ENCODE measurements at places on chromosomes 2 and 18.

DNA sequence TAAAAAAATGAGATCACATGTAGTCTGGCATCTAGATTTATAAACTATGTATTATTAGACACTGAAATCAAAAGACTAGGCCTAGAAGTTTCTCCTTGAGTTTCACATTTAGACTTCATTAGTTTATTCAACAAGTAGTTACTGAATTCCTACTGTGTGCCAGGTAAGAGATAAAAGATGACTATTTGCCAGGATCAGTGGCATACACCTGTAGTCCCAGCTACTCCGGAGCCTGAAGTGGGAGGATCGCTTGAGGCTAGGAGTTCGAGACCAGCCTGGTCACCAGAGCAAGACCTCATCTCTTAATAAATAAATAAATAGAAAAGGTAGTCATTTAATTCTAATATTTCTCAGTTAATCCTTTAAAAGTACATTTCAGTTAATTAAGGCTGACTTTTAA, 2.1 kb downstream of the FAM98A start:
- DNase-seq = no peak

GRCh38 chr2:96241900-96242611, 23.7 kb downstream of the TMEM127 start:
- DNase-seq = no peak

DNA sequence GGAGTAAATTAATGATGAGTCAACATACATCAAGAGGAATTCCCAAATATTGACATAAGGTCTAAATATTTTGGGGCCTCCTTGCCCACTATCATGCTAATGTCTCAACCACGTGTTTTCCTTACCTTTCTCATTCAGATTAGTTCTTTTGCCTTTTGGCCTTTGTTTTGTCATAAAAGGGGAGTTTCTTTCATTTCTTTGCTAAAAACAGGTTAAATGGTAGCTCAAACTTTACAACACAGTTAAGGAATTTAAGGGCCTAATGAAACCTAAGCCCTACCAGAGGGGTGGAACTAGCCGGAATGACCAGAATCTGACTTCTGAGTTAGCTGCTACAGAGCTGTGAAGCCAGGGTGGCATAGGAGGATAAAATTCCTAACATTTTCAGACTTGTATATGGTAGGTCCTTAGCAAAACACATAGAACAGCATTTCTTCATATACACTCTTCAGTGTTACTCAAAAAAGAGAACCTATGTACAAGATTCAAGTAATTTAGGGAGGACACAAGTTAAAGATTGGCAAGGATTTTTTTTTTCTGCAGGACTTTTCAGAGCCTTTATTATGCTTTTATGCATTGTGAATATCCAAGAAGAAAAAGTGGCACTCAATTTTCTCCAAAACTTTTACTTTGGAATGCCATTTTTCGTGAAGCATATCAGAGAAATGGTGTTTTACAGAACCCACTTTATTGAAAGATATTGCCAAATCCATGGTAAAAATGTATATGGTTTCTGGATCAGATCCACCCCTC, 633.1 kb downstream of the ARHGAP15 start:
- no peak for DNase-seq

GRCh38 chr2:170360546-170361089, 182.7 kb downstream of the MYO3B start:
- no peak for DNase-seq

DNA sequence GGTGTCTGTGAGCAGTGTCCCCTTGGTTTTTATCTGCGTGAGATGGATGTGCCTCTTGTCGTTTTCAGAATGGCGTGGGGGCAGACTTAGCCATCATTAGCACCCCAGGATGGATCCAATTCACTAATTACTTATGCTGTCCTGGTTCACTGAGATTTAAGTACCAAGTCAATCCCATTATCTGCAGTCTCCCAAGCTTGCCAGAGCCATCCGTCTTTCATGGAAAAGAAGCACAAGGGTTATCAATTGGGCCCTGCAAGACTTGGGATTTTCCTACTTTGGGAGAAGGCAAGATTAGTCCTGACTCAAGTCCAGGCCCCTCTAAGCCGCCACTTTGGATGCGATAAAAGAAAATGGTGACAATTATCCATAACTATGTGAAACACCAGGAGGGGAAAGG, 404.0 kb downstream of the TMEM182 start:
- no peak for DNase-seq

DNA sequence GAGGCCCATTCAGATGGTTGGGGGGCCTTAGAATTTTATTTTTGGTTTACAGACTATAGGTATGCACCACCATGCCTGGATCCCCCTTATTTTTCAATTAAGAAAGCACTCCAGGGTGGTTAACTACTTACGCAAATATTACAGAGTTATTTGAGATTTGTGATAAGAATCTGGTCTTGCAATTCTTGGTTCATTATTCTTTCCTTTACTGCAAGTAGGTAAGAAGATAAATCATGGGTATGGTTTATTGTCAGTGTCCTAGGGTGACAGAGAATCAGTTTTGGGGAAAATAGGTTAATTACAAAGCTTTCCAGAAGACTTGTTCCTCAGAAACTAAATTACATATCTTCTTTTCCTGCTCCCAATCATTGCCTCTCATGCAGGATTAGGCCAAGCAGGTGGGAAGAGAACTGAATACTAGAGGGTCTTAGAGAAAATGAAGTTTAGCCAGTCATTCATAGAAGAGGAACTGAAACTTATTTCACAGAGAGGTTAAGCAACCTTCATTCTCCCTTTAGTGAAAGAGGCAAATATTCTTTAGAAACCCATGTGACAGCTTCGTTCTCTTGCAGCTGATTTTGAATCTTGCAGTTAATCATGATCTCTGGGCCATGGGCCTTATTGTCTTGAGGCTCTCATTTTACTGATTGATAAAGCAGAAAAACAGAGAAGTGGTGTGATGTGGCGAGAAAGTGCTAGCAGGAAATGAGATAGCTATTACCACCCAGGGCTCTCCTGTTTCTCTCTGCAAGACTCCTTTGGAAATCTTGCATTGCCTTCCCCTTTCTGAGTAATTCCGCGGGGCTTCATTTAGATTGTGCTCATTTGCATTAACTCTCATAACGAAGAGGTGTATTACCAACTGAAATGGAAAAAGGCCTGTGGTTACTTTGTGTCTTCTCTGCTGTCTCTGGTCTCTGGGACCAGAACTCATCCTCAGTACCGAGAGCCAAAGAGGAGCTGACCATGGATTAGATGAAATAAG, 44.8 kb upstream of the ARHGAP25 start:
- no peak for DNase-seq

GRCh38 chr2:63587814-63588384, 378 bp downstream of the WDPCP start:
- no peak for DNase-seq

DNA sequence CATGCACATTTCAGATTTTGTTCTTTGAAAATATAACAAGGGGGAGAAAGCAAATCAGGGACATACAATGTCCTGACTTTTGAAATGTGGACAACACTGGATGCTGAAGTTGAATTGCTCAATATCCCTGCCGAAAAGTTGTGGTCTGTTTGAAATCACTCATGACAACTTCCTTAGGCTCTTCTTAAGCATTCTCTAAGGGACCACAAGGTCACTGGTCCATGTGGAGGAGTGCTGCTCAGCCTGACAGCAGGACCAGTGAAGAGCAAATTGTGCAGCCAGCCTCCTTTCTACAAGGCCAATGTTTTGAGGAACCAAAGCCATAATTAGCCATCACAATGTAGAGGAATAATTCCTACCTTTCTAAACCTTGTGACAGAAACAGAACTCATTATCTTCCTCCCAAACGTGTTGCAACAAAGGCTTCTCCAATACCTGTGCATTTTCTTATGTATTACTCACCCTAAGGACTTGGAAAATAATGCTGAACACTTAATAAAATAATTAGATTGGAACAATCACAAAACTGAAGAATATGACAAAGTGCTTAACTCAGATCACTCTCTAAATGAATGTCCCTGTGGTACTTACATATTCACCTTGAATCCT, 1477.6 kb upstream of the NXPH2 start:
- no peak for DNase-seq

DNA sequence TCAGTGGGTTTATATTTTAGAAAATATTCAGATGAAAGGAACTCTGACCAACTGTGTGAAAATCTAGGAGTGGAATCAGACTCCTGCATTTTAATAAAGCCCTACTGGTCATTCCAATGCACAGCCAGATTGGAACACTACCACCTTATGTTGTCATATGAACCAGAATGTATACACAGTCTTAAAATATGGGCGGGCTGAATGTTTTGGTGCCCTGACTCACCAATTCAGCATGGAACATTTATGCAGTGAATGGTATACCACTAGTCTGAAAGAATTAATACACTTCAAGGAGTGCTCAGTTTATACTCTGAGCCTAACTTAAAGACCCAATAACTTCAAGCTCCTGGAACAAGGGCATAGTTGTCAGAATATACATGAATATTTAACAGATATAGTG, 280.9 kb upstream of the TCF4 start:
- no peak for DNase-seq

DNA sequence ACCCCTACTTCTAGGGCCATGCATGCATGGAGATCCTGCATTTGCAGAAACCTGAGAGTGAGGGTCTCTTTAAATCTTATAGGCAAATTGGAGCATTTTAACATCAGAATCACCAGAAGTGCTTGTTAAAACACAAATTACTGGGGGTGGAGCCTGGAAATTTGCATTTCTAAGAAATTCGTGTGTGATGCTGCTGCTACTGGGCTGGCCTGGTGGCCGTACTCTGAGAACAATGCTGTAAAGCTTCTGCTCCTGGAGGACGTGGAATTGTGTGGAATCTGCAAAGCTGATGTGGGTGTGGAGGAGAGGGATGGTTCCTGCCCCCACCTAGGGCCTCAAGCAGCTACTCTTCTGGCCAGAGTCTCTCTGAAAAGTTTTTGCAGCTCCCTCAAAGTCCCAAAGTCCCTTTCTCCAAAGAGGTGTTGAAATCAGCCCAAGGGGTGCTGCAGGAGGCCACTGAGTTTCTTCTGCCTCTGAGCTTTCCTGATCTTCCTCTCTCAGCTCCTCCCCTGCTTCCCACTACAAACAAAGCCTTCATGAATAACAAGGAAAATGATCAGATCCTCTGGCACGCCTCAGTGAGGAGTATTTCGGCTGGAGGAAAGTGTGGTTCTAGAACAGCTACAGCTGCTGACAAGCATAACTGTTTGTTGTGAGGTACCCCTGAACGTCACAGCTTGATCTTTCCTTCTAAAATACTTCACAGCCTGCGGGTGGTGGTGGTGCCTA, 508.3 kb downstream of the CNTNAP5 start:
- DNase-seq = no peak

DNA sequence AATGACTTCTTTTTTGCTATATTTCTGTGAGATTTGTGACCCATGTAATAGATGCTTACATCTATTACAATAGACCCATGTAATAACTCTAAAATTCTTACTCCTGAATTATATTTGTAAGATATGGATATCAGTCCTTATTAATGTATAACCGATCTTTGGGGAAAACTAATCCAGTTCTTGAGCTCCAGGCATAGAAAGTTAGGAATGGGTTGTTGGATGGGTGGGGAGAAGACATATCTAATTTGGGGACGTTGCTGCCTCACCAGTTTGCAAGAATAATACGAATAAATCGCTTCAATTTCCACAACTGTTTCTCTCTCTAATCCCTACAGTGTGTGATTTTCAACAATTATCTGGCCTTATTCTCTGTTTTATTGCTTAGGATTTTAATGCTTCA, 13.5 kb downstream of the CAVIN2 start:
- DNase-seq = no peak

GRCh38 chr2:196967116-196967515, 40.6 kb upstream of the PGAP1 start:
- DNase-seq = peak; percentile 24

DNA sequence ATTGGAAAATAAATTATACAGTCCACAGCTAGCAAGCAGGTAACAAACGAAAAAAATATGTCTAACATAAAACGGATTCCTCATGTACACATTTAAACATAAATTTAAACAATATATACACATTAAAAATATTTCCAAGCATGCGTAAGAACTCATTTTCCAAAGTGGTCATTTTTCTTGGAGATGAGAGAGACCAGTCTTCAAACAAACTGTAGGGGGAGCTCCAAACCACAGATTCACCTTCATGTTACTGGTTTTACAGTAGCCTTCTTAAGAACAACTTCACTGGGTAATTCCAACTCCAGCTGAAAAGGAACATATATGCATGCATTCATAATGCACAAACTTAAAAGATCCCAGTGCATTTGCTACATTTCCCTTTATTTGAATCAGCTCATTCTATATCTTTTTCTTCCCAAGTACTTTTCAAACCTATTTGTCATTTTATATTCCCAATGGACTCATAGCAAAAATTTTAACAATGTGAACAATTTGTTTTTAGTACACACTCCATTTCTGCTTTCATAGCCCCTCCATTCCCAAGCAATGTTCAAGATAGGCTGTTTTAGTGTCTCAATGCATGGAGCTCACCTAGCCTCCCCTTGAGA, 4.7 kb upstream of the STAMBP start:
- DNase-seq = peak; percentile 46

DNA sequence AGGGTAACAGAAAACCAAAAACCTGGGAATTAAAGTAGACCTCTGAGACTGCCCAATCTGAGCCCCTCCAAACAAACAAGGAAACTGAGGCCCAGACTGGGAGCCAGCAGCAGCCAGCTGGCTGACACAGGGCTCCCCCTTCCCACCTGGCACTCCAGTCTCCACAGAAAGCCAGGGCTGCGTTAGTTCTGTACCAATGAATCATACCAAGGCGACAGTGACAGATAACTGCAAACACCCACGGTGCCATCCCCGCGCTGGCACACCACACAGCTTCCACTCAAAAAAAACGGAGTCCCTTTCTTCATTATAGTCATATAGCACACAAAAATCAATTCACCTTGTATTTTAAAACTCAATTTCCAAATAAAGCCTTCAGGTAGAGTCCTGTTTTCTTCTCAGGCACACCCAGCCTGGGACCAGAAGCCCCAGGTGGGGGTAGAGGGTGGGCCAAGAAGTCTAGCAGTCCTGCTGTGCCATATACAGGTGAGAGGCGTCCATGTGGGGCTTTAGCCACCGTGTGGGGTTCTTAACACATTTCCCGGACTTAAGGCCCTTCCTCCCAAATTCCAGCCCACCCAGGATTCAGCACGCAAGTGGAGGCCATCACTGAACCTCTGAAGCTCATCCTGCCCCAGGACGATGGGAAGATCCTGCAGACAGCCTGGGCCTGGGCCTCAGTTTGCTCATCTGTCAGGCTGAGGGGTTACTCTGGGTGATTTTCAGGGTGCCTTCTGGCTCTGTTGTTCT, 1.2 kb downstream of the PER2 start:
- DNase-seq = no peak
